ENCODE measurements at places on chromosomes 5 and 9.

DNA sequence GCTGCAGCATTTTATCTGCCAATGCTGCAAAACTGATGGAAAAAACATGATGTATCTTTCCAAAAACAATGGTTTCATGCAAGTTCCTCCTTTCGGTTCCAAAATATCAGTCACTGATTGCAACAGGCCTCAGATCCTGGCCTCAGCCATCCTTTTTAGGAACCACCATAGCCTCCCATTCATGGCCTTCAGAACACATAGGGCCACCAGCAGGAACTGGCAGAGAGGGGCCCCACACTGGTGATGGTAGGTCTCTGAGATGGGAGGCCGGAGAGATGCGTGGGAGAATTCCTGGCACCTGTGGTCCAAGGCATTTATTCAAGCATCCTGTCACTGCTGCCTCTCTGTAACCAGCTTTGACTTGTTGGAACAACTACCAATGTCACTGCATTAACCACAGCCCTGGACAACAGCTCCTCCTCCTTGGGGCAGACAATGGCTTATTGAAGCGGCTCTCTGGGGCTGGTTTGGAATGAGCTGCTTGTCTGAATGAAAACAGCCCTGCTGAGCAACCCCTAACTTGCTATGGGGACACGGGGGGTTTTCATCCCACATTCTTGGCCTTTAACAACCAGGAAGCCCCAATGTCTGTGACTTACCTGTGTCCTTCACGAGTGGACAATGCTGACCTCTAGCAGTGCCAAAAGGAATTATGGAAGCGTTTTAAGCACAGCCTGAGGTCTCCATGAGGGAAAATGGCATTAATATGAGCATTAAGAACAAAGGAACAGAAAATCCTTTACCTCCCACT is 108.1 kb downstream of the LHFPL2 start:
- no peak for DNase-seq

- DNase-seq: no peak
These were observed 184.1 kb downstream of the CCDC192 start for GRCh38 chr5:127887282-127887681.

DNA sequence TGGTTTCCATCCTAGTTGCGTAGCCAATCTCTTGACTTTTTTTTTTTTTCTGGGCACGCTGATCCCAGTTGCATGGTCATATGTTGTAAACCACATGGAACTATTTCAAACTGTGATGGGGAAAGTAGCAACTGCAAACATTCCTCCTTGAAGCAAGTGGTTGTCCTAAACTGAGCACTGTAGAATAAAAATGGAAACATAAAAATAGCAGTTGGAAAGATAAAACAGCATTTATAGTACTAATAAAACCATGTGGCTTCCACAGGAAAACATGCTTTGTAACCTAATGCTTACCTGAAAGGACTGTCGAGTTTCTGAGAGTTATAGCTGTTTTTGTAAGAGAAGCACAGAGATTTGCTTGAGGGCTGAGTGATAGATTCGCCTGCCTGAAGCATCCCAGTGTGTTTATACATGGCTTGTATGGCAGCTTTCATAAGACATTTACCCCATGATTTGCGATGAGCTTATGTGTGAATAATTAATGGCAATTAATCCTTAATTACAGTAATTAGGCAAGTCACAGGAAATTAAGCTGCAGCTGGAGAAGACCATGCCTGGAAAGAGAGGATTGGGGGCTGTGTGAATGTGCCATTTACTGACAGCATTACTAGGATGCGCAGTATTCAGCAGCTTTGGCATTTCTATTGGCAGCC is 136.5 kb downstream of the PBX3 start:
- no peak for DNase-seq

DNA sequence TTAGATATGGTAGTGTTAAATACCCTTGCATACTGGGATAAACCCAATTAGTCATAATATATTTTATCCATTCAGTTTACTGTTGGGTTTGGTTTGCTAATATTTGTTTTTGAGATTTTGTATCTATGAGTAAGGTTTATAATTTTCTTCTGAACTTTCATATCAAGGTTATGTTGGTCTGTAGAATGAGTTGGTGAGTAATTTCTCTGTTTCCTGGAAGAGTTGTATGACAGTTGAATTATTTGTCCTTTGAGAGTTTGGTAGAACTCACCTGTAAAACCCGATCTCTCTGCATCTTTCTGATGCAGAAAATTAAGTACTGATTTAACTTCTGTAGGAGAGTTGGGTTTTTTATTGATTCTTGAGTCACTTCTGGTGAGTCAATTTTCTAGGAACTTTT is 20.4 kb downstream of the DDX4 start:
- DNase-seq: no peak

- DNase-seq: no peak
These were observed 11.0 kb downstream of the NAIF1 start for GRCh38 chr9:128056086-128056485.

DNA sequence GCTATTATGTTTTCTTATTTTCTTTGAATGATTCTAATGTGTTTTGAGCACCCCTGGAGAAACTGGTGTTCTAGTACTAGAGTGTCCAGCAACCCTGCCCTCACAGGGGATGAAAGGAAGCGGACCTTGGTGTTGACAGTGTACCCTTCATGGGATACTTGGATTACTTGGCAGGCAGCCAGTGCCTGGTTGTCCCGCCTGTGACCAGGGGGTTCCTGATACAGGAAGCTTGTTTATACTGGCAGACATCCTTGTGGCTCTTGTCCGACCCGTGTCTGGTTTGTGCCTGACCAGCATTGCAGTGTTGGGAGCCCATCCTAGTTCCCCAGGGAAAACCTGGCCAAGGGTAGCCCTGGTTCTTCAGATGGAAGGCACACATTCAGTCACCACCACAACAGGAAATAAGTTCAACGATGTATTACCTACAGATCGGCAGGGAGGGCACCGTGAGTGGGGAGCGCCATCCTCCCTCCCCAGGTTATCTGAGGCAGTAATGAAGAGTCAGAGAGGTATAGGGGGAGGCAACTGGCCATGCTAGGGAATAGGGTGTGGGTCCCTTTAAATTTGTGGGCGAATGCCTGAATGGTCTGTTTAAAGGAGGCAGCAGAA is 47.3 kb downstream of the CACNA1B start:
- DNase-seq: no peak

DNA sequence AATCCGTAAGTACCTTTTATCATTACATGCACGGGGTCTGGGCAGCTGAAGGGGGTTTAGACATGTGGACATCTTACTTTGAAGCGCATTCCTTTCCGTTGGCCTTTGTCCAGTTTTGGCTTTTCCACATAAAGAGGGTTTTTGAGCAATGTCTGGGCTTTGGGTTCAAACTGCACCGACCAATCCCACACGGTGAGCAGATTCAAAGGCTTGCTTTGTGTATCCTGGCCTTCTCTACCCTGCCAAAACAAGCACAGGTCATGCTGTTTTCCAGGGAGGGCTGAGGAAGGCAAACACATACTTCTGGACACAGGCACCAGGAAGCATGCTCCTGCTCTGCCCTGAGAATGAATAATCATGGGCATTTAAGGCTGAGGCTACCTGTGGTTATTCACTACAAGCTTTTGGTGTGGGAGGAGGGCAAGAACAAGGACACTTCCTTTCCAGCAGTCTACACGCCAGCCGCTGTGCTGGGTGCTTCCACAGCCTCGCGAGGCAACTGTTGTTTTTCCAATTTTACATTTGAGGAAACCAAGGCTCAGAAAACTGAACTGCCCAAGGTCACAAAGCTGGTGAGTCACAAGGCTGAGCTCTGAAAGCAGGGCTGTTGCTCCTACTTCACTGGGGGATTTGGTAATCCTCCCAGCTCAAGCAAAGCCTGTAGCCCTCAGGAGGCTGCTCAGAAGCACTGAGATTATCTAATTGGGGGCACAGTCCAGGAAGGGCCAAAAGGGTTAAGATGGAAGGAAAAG is 59.8 kb upstream of the GOLPH3 start:
- no peak for DNase-seq

GRCh38 chr5:17727098-17727497 is 92.8 kb downstream of the TAF11L14 start:
- no peak for DNase-seq

- no peak for DNase-seq
These were observed 175.5 kb downstream of the ANXA1 start for GRCh38 chr9:73327149-73327548.

GRCh38 chr5:121962347-121962670 is 534 bp downstream of the SRFBP1 start:
- DNase-seq: no peak

Measured in activated CD4-positive, CD25-positive, alpha-beta regulatory T cell (primary cell).